ENCODE measurements at places on chromosomes 12 and 14. TPM values are rescaled to one million over a fixed set of nuclear protein-coding genes. Genes with fewer than 3 reads are reported as not detected.
A peak's percentile ranks its signal among the peaks of the same experiment; 100 is the strongest.

- H3K36me3 ChIP-seq: no peaks in the 10 kb centered on the region
- H3K27me3 ChIP-seq: no peaks in the 10 kb centered on the region
- H3K4me1 ChIP-seq: peaks cover 6% of the 10 kb centered on the region
- no peak for DNase-seq
- no peak overlapping the region for H3K27ac ChIP-seq
- H3K4me3 ChIP-seq: no peak overlapping the region
Observed at GRCh38 chr12:62817556-62818271, 117.2 kb downstream of the PPM1H start.

GRCh38 chr12:57549909-57550640 is at the start of gene KIF5A:
Gene KIF5A (plus strand): TSS chr12:57550044. CDS start chr12:57550272, 228 bp downstream.
- peak within 1 kb of the TSS; percentile 58 for H3K4me3 ChIP-seq
- H3K4me1 ChIP-seq: peaks cover 16% of the 10 kb centered on the region
- H3K36me3 ChIP-seq: no peaks in the 10 kb centered on the region
- H3K27me3 ChIP-seq: peaks cover 79% of the 10 kb centered on the region
- peak; percentile 42 for DNase-seq
- H3K27ac ChIP-seq: no peak within 1 kb of the TSS

- DNase-seq: no peak
- H3K27me3 ChIP-seq: peaks cover 22% of the 10 kb centered on the region
- H3K4me3 ChIP-seq: no peak within 1 kb of the TSS
- H3K36me3 ChIP-seq: no peaks in the 10 kb centered on the region
Observed at GRCh38 chr14:95713596-95714371, at the start of gene TCL1A. Gene TCL1A (minus strand): TSS chr14:95714125. CDS start chr14:95714066, 59 bp downstream.

DNA sequence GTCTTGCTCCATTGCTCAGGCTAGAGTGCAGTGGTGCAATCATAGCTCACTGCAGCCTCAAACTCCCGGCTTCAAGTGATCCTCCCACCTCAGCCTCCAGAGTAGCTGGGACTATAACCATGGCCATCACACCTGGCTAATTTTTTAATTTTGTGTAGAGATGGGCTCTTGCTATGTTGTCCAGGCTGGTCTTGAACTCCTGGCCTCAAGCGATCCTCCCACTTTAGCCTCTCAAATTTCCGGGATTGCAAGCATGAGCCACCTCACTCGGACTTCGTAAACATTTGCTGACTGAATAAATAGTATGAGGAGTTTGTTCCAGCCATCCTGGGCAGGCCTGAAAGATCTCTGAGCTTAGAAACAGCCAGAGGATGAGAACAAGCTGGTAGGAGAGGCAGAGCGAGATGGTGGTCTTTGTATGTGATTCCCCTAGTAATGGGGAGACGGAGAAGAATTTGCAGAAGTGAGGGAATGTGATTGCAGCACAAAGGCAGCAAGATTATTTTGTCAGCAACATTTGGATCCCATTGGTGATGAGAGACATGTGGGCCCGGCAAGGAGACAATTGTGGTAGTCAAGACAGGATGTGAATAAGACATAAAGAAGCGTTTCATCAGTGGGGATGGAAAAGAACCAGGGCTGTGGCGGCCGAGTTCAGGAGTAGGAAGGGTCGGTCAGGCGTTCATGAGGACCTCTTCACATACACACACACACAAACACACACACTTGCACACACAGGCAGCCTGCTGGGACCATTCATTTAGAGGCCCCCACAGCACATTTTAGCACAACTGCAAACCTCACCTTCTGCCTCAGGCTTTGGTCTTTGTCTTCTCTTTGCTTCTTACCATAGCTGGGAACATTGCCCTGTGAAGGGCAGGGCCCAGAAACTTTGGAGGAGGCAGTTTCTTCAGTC is 155.5 kb downstream of the ZFP36L1 start:
- H3K27ac ChIP-seq: no peak overlapping the region
- H3K36me3 ChIP-seq: peaks cover 13% of the 10 kb centered on the region
- peak; percentile 30 for DNase-seq
- H3K27me3 ChIP-seq: no peaks in the 10 kb centered on the region

The SMCO2 gene
- not detected for total RNA-seq

The OR6S1 gene
- not detected for total RNA-seq

The PARPBP gene
- total RNA-seq: 13.7 TPM

The CYP27B1 gene
- 4.0 TPM for total RNA-seq

All from mesothelial cell of epicardium (in vitro differentiated cells).